Purkinje cell (primary cell): ENCODE measurements at places on chromosomes 2 and 18. TPM values are rescaled to one million over a fixed set of nuclear protein-coding genes. Genes with fewer than 3 reads are reported as not detected.

COLEC11 gene
- polyA plus RNA-seq = 28.0 and 46.8 TPM in 2 replicates

YES1 gene
- 2.1 and 4.1 TPM in 2 replicates for polyA plus RNA-seq

SH3RF3 gene
- 0.19 TPM in 1 of 2 replicates, not detected in the other for polyA plus RNA-seq

EGR4 gene
- polyA plus RNA-seq = 0.99 TPM in 1 of 2 replicates, not detected in the other

KATNAL2 gene
- polyA plus RNA-seq = 4.4 and 6.4 TPM in 2 replicates

UGT1A8 gene
- polyA plus RNA-seq = not detected in 2 replicates

LYPD1 gene
- 1.6 and 1.7 TPM in 2 replicates for polyA plus RNA-seq

RNF152 gene
- polyA plus RNA-seq = 2.7 and 3.5 TPM in 2 replicates

GALNT3 gene
- polyA plus RNA-seq = not detected in 2 replicates

ZNF2 gene
- polyA plus RNA-seq = 2.8 and 3.2 TPM in 2 replicates

CHN1 gene
- 2,135 and 2,644 TPM in 2 replicates for polyA plus RNA-seq

PLB1 gene
- polyA plus RNA-seq = not detected in 2 replicates
